Substantia nigra (tissue), 51 donors: ENCODE measurements at places on chromosomes 5 and 9.

GRCh38 chr9:109453210-109453842, 44.8 kb downstream of the PTPN3 start:
- DNase-seq, result no peak

DNA sequence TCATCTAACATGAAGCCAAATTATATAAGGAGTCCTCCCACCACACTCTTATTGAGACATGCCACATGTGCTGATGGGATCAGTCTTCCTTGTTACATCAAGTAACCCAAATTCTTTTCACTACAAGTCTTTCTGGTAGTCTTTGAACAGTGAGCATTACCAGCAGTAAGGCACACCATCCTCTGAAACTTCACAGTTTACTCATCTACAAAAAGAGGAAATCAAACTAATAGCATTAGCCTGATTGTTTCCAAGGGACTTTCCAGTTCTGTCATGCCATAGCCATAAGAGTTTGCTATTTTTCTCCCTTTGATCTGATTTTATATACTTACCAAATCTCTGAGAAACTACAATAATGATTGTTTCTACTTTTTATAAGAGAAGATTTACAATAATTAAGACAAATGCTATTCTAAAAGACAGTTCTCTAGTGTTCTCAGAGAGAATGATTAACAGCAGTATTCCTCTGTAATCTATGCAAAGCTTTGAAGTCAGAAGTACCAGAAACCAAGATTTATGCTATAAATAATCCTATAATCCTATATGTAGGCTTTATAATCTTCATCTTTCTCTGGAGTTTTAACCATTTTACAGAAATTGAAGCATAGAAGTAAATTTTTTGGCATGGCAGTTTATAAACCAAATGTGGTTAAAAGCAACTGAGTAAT, 166.2 kb upstream of the ACO1 start:
- DNase-seq, result no peak

GRCh38 chr5:128597156-128597555, 59.1 kb upstream of the FBN2 start:
- no peak for DNase-seq

DNA sequence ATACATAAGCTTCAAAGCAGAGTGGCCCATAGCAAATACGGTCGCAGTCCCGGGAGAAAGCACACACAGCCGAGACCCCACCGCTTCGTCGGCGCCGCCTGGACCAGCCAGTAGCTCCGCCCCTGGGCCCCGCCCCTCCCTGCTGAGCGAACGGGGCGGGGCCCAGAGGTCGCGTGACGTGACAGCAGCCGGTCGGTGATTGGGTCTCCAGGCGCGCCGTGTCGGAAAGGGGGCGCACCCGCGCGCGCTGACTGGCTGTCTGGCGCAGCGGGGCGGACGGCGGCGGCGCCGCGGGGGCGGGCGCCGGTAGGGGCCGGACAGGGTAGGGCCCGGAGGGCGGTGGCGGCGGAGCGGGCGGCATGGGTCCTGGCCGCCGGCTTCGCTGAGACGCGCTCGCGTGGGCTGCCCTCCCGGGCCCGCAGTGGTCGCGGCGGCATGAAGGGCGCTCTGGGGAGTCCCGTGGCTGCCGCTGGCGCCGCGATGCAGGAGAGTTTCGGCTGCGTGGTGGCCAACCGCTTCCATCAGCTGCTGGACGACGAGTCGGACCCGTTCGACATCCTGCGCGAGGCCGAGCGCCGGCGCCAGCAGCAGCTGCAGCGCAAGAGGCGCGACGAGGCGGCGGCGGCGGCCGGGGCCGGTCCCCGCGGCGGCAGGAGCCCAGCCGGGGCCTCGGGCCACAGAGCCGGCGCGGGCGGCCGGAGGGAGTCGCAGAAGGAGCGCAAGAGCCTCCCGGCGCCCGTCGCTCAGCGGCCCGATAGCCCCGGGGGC, at the start of gene HABP4:
Gene HABP4, plus strand, starts transcription at position 325 of the 768 bp plus-strand sequence. Its CDS starts 111 bp downstream, at position 436.
- DNase-seq, result peak; percentile 88

DNA sequence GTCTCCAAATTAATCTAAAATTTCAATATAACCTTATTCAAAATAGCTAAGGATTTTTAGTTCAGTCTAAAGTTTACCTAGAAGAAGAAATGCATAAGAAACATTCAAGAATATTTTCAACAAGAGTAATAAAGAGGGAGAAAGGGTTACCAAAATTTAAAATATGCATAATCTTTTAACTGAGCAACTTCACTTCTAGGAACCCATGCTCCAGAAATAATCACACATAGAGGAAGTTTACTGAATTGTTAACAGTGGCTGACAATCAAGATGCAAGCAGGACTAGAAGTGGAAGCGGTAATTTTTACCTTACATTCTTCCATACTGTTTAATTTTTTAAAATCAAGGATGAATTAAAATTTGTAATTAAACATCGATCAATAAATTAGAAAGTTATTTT, 1.9 kb downstream of the PJA2 start:
- DNase-seq, result no peak

DNA sequence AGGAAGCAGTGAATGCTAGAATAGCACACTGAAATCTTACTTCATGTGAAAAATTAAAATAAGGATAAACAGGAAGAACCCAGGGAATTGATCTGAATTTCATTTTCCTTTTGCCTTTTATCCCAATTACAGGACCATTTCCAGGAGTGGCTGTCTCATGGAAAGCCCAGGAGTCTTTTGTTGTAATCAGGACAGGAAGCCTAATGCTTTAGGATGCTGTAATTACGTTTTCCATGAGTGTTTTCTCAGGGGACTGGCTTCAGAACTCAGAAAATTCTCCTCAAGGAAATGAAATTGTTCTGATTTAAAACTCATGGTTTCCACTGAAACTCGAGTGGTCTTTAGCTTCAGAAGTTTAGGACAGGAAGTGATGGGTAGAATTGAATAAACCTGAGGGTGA, 56.6 kb upstream of the CAMK4 start:
- DNase-seq, result no peak

GRCh38 chr5:3007577-3007976, 256.1 kb upstream of the IRX2 start:
- DNase-seq, result no peak

DNA sequence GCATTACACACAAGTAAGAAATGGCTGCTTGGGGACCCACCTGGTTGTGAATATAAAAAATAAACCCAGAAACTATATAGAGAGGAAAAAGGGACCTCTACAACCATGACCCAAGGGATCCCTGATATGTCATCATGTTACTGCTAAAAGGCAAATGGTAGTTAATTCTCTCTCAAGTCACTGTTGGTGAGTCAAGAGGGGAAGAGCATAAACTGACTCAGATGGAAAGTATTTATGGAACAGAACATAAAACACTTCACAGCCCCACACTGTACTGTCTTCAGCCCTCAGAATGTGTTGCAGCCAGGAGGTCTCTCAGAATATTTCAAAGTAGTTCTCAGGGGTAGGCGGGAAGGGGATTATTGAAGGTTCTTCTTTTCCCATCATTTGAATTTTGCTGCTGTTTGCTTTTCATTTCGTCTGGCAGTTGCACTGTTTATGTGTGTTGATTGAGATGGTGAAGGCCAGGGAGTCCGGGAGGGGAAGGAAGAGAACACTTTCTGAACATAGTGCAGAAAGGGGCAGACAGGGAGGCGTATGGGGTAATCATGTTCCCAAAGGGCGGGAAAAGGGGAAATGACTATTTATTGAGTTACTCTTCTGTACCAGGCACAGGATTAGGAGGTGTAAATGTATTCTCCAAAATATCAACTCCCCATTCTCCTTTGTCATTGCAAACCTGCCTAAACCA, 85.5 kb downstream of the TEK start:
- no peak for DNase-seq

DNA sequence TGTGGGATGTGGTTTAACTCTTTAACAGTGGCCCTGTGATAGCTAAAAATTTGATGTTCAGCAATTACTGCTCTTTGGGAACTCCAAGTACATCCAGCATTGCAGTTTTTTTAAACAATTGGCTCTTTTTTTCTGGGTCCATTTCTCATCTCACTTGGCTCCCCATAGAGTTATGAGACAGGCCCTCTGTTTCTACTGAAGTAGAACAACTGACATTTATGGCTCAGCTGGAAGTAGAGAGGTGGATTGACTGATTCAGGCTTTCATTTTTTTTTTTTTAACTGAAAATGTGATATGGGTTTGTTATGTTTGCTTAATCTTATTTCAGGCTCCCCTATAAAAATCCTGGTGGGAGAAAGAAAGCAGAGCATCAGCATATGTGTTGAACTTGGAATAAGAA, 96.6 kb upstream of the CD180 start:
- DNase-seq, result no peak

- DNase-seq, result no peak
These were observed 45.7 kb downstream of the CXXC5 start for GRCh38 chr5:139693676-139694364.

DNA sequence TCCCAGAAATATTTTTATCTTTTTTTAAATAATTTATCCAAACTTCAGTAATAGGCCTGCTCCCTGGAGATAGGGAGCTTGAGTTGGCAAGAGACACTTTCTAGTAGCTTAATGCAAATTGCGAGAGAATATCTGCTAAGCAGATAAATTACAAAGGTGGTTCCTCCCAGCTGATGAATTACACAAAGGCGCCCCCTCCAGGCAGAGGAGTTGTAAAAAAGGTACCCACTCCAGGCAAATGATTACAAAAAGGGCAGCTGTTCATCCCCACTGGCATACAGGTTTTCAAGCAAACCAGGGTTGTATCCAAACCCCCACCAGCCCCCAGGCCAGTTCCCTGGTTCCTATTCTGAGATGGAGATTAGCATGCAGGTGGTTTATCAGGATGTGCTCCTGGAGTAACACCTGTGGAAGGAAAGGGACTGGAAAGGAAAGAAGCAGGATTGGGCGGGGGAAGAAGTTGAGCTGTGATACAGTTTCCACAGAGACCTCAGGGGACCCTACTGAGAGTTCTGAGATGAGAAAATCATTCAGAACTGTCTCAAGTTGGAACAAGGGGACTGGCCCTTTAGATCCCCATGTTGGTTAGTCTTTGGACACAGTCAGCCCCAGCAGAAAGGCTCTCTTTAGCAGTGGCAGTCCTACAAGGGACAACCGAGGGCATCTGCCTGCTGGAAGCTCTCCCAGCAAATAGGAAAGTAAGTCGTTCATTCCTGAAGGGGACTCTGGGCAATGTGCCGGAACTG, 25.5 kb downstream of the ESM1 start:
- no peak for DNase-seq

GRCh38 chr9:89496645-89497256, 1.2 kb downstream of the SEMA4D start:
- peak; percentile 43 for DNase-seq

DNA sequence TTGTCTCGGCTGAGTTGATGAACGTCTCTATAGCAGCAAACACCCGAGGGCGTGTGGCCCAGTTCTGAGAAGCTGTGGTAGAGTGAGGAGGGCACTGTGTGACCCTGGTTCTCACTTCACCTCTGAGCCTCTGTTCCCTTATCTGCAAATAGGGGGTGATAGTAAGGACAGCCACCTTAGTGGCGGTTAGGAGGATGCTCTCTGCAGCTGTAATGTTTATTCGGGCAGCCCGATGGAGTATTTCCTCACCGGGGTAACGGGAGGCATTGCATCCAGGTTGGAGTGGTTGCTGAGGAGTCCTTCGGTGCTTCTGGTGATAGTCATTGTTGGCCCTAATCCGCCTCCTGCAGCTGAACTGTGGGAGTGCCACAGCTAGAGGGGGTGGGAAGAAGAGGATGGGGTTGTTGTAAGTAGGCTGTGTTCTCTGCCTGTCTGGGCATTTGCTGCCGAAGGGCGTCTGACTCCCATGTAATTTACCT, 13.9 kb downstream of the PRRC2B start:
- peak; percentile 67 for DNase-seq

DNA sequence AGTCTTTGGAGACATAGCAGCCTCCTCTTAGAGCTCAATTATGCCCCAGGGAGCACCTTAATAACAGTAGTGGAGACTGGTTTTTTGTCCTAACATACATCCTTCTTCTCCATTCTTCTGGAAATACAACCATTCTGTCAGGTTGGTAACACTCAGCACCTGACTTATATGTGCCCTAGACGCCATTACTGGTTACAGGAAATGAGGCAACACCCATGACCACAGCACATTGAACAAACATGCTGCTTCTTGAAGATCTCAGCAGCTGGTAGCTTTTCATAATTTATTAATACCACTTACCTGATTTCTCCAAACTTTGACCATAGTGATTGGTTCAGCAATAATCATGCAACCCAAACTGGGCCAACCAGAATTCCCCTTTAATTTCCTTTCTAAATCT, 25.1 kb upstream of the TRPM3 start:
- no peak for DNase-seq

DNA sequence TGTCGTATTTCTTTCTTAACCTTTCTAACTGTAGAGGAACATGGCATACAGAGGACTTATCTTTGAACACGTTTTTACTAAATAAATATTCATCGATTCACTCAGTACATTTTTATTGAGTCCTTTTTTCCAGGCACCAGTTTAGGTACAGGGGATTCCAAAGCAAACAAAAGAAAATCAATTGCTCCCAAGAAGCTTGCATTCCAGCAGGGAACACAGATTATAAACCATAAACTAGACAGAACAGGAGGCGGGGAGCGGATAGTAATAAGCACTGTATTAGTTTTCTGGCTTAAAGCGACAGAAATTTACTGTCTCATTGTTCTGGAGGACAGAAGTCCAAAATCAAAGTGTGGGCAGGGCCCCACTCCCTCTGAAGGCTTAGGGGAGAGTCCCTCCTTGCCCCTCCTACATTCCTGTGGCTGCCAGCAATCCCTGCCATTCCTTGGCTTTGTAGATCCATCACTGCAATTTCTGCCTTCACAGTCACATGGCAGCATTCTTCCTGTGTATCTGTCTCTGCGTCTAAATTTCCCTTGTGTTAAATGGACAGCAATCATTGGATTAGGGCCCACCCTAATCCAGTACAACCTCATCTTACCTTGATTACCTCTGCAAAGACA, 115.5 kb downstream of the COL23A1 start:
- no peak for DNase-seq

GRCh38 chr5:99029172-99029571, 100.4 kb upstream of the CHD1 start:
- DNase-seq, result no peak

GRCh38 chr5:151475388-151475787, 28.0 kb downstream of the SLC36A1 start:
- no peak for DNase-seq

- DNase-seq, result no peak
These were observed 218.9 kb downstream of the ARL15 start for GRCh38 chr5:54091307-54092130.

DNA sequence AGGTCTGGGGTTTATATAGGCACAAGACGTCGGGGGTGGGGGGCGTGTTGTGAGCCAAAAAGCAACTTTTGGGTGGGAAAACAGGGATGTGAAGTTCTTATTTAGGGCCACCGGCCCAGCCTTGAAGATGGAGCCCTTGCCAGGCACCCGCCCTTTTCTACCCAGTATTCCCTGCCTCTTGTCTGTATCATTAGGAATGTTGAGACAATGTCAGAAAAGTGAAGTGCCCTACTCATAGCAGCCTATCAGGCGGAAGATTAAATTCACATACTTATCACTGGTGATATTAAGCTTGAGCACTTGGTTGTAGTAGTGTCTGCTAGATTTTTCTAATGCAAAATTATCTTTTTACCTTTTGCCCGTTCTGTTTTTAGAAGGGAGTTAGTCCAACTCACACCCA, 293.5 kb downstream of the CDH10 start:
- no peak for DNase-seq
